ENCODE measurements at places on chromosomes 3 and 15.

DNA sequence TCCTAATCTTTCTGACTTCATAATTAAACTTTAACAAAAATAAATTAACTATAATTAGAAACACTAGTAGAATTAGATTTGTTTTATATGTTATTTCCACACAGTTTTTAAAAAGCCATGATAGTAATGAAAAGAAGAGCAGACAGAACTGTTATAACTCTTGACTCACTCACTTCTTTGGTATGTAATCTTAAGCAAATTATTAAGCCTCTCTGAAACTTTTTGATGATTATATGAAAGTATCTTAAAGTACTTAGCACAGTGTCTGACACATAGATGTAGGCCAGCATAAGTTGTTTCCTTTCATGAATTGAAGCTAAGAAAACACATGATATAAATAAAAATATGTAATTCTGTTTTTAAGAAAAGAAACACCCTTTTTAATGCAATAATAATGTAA is 123.6 kb upstream of the MLF1 start:
- no peak for DNase-seq

DNA sequence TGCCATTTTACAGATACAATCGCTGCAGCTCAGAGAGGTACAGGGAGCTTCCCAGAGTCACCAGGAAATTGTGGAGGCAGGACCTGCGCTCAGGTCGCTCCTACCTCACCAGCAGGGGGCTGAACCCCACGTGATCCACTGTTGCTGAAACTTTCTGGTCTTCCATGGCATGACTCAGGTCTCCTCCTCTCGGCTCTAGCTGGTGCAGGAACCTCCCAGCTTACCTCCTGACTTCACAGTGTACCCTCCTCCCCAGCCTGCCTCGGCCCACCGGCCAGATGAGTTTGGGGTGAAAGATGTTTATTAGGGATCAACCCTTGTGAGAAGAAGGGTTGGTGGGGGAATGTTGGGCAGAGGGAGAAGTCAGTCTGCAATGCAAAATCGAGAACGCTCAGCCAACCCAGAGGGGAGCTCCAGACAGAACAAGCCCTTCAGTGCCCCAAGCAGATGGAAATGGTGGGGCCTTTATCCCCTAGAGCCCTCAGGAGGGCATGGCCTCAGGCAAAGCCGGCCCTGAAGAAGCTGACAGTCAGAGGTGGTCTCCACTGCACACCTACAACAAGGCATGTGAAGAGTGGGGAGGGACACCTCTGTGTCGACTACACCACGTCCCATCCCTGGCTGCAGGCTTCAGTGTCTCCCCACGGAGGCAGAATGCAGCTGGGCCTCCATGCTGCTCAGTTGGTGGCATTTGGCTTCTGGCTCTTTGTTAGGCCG is 118.6 kb upstream of the PRR20G start:
- no peak for DNase-seq

- peak; percentile 50 for DNase-seq
Measured at GRCh38 chr15:95972041-95972553, 358.4 kb upstream of the NR2F2 start.

DNA sequence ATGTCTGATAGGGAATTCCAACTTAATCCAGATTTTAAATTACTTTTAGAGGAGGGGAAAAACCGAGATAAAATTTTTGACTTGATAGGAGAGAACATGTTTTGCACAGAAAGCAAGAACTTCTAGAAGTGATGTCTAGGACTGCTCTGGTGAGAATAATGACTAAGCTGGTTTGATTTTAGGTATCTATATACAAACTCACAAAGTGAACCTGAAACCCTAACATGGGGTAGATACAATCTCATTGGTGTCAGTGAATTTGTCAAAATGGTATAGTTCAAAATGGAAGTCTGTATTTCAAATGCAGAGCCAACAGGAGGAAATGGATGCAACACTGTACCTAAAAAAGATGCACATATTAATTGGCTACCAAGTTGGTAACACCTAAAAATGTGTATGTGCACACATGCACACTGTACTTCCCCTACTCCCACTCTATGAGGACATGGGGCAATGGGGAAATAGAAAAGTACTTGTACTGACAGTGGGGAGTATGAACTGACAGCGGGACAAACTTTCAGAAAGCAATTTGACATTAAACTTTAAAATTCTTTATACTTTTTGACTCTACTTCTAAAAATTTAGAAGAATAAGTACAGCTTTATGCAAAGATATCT is 53.0 kb downstream of the NR1I2 start:
- DNase-seq: no peak

- no peak for DNase-seq
Measured at GRCh38 chr15:69699096-69699495, 246.5 kb downstream of the RPLP1 start.

GRCh38 chr3:113105093-113105449 is 106.3 kb upstream of the BOC start:
- no peak for DNase-seq

DNA sequence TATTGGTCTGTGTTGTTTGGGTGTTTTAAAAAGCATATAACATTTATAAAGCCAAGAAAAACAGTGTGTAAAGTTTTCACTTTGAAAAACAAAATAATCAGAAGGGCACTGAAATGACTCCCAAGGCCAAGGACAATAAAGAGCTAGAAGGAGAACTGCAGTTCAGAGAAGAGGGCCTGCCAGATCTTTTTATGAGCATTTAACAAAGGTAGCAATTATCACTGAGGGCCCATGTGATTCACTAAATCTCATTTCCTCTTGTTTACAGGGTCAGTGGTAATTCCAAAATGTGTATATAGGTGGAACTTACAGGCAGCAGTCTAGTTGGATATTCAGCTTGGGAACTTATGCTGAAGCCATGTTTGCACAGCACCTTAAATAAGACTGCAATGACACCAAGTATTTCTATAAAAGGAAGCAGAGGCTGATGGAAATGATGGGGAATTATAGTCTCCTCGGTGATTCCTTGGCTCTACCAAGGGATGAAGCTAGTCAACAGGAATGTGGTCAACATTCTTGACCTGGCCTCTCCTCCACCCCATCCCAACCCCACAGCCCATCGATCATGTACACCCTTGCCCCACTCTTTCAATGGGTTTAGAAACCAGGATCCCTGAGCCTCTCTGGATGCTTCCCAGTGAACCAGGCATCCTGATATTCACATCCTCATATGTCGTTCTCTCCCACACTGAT is 54.4 kb upstream of the THUMPD3 start:
- no peak for DNase-seq

DNA sequence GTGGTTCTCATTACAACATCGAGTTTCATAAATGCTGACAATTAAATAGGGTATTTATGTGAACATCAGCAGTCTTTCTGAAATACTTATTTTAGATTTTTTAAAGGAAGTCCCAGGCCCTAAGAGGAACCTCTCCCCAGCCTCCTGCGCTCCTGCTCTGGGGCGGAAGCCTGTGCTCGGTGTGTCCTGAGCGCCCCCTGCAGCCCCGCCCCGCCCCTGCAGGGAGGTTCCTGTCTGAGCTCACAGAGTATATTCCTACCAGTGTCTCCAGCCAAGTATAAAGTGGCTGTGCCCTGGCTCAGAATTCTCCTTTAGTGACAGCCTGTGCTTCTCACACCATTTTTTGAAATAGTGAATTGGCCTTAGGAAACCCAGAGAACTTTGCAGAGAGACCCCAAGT is 567.9 kb downstream of the GOLGA6L6 start:
- DNase-seq: no peak

DNA sequence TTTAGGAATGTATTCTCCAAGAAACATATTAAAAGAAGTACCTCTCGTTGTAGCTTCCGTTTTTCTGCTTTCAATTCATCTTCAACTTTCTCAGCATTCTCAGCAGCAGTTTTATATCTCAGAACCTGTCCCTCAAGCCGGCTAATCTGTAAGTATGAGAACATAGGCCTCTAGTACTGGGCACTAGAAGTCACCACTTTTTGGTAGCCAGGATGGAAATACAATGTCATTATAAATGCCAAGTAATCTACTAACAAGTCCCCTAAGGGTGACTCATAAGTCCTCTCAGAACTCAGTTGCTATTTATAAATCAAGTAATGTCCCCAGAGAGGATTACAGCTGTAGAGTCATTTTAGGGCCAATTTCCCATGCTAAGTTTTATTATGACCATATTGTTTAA is 61.1 kb downstream of the MLH1 start:
- DNase-seq: no peak

DNA sequence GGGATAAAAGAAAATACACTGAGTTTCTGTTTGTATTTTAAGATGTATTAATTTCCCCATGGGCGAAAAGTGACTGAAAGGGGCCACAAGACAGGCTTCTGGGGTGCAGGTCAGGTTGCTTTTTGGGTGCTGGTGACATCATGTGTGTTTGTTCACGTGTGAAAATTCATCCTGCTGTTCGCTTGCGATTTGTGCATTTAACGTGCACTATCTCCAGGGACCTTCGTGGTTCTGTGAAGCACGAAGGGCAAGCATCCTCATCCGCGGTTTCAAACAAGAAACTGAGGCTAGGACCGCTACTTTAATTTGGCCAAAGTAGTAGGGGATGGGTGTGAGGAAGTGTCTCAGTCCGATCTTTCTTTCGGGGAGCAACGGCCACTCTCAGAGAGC is 1.6 kb upstream of the SMAD6 start:
- DNase-seq: no peak

- no peak for DNase-seq
Measured at GRCh38 chr3:37071921-37072320, 78.6 kb downstream of the MLH1 start.

DNA sequence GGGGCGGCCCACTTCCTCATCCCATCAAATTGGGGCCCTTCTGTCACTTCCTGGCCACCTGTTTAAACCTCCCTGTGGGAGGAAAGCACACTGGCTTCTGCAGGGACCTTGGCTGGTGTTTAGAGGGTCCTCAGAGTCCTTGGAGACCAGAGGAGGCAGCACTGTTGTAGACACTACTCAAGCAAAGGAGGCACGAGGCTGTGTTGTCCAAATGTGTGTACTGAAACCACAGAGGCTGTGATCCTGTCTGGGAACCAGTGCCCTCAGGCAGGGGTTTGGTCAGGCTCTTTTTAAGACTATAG is 12.4 kb upstream of the SEC13 start:
- peak; percentile 3 for DNase-seq

DNA sequence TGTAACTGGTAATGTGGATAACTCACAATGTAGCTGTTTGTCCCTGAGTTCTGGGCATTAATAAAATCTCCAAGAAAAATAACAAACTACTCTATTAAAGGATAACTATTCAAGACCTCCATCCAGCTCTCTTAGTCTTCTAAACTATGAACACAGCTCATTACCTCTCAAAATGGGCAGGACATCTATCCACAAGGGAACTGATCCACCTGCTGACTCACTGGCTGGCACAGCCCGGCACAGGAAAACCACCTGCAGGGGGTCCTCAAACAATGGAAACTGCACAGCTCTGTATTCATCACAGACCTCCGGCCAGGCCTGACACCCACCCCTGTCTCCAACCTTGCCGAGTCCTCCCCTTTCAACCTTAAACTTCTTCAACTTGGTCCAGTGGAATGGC is 255.4 kb downstream of the TJP1 start:
- DNase-seq: no peak

- DNase-seq: no peak
Measured at GRCh38 chr3:115788921-115789470, 165.7 kb downstream of the GAP43 start.

- no peak for DNase-seq
Measured at GRCh38 chr15:71611553-71612396, 198.6 kb upstream of the NR2E3 start.

DNA sequence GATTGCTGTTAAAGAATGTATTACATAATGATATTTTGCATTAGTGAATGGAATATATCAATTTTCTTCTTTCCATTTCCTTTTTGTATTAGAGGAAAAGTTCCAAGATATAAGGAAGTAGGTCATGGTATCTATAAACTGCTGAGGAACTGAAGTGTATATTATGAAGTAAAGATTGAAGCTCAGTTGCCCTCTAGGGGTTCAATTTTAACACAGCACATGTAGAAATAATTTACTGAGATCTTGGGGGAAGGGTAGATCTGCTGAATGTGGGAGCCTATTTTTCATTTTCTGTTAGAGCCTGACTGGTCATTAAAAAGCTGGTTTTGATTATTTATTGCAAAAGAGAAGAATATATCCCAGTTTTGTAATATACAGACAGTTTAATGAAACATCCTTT is 45.2 kb downstream of the CMC1 start:
- no peak for DNase-seq

GRCh38 chr3:169659820-169660674 is 3.5 kb downstream of the MECOM start:
- DNase-seq: peak; percentile 41

GRCh38 chr3:185605566-185605965 is 19.5 kb downstream of the SENP2 start:
- DNase-seq: no peak

DNA sequence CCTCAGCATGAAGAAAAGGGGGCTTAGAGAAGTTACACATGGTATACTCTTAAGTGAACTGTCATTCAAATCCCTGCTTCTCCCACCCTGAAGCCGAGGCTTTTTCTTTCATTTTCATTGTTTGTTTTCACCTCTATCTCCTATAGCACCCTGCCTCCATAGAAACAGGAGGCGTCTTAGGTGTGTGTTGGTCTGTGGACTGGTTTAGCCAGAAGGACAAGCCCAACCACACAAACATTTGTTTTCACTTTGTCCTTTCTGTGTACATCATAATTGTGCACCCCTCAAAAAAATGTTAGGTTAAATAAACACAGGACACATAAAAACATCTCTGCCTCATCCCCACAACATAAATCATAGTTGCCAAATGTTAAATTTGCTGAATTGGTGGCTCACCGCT is 73.3 kb upstream of the UBE2E2 start:
- DNase-seq: no peak

GRCh38 chr15:72318408-72318942 is 1.5 kb downstream of the CELF6 start:
- DNase-seq: no peak

- DNase-seq: no peak
Measured at GRCh38 chr15:37678124-37678523, 256.3 kb upstream of the TMCO5A start.

DNA sequence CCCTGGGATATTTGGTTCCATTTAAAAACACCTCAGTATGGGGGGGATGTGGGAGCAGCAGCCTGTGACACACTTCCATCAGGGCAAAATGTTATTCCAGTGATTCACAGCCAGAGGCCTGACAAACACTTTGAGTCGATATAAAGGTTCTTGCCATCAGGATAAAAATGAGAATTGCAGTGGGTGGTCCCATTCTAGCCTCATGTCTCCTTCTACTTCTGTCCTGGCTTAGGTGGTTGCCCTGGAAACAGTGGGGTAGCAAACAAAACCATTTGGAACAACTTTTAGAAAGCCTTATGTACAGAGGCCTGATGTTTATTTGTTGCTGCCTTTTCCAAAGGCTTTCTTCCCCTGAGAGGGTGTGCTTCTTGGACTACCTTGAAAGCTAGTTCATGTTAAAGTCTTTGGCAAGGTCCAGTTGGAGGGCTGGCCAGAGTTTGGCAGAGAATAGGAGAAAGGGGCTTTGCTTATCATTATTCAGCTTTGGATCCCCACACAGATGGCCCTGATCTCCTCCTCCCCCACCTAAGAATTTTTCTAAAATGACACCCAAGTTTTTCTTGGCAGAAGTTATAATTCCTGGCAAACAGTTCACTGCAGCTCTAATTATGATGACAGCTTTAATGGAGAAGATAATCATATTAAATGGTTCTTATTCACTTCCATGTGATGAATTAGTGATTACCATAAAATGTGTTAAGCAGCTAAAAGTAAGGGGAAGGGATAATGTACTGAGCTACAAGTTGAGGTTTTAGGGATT is 84.2 kb upstream of the ZNF280D start:
- no peak for DNase-seq
